ENCODE measurements at places on chromosomes 2 and 18.

GRCh38 chr18:21313576-21313975 lies 71.5 kb downstream of the GREB1L start:
- no peak for DNase-seq

GRCh38 chr2:85806358-85807118 lies 52.7 kb downstream of the ATOH8 start:
- DNase-seq = no peak

DNA sequence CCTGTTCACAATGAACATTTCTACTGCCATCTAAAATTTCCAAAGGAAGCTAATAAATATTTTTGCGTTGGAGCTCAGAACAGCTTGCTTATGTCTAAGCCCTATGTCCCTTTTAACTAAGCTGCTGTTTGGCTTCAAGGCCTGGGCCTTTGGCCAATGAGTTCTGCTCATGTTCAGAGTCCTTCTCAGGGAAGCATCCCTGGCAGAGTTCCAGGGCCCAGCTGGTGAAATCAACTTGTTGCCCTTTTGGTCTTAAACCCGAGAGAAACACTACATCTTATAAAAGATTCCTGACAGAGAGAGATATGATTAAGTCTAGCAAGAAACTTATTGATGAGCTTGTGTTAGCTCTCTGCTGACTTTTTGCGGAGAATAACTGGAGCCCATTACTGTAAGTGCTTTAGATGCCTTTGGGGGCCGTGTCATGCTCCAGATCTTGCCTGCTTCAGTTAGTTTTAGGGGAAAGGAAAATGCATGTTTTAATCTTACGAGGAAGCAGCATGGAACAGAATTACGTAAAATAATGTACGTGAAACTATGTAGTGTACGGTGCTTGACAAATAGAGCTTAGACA lies 102.5 kb upstream of the NOSTRIN start:
- DNase-seq = peak; percentile 13

GRCh38 chr18:56451188-56451587 lies 187.2 kb downstream of the TXNL1 start:
- DNase-seq = no peak

Data from DMS79 treated with DMSO at 0.1 percent for 48 hours (cell line).